Stimulated activated CD8-positive, alpha-beta memory T cell treated with anti-CD3 and anti-CD28 coated beads, Interleukin-15, amount 100 ng/mL, for 24 hours (primary cell): ENCODE measurements at places on chromosomes 12 and 14.

DNA sequence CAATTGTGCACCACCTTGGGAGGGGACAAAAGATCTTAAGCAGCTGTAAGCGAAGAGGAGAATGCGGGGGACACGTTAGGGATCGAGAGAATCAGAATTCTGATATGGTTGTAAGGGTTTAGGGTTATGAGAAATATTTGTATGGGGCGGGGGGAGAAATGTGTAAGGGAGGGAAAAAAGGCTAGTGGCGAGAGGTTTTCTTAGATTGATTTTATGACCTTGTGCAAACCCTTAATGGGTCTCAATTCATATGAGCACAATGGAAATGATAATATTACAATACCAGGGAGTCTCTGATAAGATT, 396 bp downstream of the NDUFA9 start:
- DNase-seq, result no peak

GRCh38 chr12:125540580-125541204, 475.5 kb downstream of the AACS start:
- DNase-seq, result no peak

- no peak for DNase-seq
These were observed 11.8 kb upstream of the NYNRIN start for GRCh38 chr14:24387009-24387345.

GRCh38 chr14:27222671-27223070, 624.8 kb upstream of the NOVA1 start:
- no peak for DNase-seq

GRCh38 chr12:16359512-16360491, 12.4 kb downstream of the MGST1 start:
- no peak for DNase-seq

DNA sequence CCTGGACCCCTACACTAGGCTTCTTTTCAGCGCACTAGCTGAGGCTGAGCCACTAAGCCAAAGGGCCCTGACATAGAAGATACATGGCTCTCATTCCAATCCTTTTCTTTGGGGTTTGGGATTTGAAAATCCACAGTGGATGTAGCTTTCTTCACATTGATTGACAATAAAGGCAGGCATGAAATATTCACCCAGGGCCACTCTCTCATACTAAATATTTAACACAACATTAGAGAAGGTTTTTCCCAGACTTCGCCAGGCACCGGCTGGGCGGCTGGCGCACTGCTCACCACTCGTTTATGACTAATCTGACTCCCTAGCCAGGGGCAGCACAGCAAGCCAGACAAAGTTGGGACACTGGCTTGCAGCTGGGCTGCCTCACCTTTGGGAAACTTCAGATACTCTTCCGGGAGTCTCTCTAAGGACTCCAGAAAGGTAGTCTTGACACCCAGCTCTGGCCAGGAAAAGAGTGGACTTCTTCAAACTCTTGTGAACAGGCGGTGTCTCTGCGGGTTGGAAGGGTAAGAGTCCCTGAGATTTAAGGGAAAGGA, 699 bp upstream of the HOXC11 start:
- DNase-seq, result no peak

DNA sequence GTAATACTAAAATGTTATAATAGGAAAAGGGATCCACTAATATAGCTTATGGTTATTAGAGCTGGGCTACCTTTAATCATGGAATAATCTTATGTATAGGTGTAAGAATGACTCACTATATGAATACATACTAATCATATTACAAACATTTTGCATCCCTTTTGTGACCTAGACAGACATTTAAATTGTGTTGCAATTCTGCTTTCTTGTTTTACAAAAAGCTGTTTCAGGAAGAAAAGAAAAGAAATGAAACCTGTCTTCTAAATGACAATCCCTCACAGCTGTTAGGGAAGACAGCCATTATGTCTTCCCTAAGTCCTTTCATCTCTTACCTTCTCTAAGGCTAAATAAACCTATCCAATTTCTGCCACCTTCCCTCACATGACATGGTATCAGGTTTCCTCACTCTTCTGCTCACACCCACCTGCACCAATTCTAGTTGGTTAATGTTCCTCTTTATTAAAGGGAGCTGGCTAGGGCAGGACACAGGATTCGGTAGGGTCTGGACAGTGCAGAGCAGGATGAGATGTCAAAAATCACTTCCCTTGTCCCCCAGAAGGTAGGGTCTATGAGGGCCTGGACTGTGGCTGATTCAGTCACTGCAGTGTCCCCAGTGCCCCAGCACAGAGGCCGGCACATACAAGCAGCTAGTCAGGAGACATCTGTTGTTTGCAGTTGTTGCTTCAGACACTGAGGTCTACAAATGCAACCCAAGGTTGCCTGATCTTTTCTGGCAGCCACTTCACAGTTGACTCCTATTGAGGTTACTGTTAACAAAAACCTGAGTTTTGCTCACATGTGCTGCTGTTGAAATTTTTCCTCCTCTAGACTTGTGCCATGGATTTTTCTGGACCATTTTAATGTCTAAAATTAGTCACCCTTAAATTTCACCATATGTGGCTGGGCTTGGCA, 3.7 kb downstream of the DHRS7 start:
- no peak for DNase-seq

- DNase-seq, result no peak
These were observed 8.0 kb downstream of the SCNN1A start for GRCh38 chr12:6367065-6367968.
